Activated CD4-positive, alpha-beta memory T cell treated with anti-CD3 and anti-CD28 coated beads, Interleukin-2, amount 10 ng/mL, durations not matched to agents 7 days and 5 days (primary cell): ENCODE measurements at places on chromosomes 2 and 18.

DNA sequence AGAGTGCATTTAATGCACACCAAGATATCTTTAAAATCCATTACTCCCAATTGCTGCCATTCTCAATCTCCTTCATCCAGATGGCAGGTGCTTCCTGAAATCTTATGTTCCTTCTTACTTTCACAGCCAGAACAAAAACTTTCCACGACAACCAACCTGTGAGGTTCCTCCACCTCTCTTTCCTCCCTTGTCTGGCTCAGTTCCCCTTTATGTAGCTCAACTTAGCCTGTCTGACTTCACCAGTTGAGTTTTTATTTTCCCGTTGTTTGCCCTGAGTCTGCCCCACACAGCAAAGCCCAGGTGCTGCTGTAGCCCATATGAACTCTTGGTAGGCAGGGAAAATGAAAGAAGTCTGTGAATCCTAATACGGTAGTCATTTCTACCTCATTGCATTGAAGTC, 112.5 kb downstream of the MREG start:
- DNase-seq = no peak

DNA sequence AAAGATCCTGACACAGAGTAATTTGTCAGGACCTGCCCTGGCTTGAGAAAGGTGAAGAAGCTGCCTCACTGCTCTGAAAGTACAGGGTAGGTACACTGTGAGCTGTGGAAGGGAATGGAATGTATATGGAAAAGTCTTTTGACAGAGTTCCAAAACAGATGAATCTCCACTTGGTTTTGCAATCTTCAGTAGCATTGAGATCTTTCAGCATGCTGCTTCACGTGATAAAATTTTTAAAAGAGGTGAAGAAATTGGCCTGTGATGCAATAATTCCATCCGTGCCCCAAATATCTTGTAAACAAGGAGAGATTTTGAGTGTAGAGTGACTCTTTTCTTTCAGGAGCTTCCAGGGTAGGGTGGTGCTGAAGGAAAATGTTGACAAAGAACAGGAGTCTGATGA, 123.1 kb downstream of the OSR1 start:
- no peak for DNase-seq

GRCh38 chr2:2930841-2931240, 446.8 kb downstream of the EIPR1 start:
- DNase-seq = no peak

- no peak for DNase-seq
Measured at GRCh38 chr2:134041877-134042276, 212.0 kb upstream of the MGAT5 start.

DNA sequence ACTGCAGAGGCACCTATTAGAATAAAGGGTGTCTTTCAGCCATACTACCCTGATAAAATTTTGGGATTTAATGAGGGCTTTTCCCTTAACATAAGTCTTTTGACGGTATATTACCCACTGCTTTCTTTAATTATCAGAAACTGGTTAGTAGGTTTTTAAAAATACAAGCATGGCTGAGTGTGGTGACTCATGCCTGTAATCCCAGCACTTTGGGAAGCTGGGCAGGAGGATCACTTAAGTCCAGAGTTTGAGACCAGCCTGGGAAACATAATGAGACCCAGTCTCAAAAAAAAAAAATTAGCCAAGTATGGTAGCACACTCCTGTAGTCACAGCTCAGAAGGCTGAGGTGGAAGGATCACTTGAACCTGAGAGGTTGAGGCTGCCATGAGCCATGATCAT, 16.1 kb downstream of the CPSF3 start:
- no peak for DNase-seq

GRCh38 chr2:170147576-170147975, 30.4 kb upstream of the MYO3B start:
- no peak for DNase-seq

- no peak for DNase-seq
Measured at GRCh38 chr18:50947899-50948298, 19.9 kb upstream of the ELAC1 start.

DNA sequence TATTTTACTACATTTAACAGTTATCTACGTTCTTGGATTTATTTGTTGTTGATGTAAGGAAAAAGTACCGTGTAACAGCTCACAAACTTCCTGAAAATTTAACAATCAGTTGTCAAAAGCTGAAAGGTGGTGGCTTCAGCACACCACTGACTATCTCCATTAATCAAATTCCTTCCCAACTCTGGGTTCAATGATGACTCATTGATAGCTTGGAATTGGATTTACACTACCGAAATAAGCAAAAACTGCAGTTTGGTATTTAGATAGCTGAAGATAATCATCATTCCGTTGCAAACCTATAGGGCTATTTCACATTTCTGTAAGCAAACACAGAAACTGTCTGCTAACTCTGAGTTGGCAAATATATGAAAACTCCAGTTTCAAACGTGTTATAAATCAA, 322.3 kb upstream of the TFPI start:
- DNase-seq = no peak

GRCh38 chr2:33059471-33060156, 112.9 kb downstream of the LTBP1 start:
- DNase-seq = no peak

GRCh38 chr2:168961450-168962229, 60.5 kb downstream of the G6PC2 start:
- no peak for DNase-seq

DNA sequence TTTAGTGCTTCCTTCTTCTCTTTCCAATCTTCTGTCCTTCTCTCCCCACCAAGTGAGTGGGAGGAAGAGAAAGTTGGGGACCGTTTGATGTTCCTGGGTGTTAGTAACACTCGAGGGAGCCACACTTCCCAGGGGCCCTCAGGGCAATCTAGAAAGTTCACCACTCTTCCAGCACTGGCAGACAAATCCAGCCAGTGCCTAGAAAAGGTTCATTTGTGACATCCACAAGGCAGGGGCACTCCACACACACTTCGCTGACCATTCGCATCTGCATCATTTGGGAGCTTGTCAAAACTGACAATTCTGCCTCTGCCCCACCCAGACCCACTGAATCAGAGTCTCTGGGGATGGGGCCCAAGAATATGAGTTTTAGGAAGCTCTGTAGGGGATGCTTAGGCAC, 86.8 kb upstream of the ST3GAL5 start:
- no peak for DNase-seq

GRCh38 chr2:28096421-28096820, 205.9 kb downstream of the BABAM2 start:
- no peak for DNase-seq

GRCh38 chr2:97911206-97911921, 84.4 kb downstream of the TMEM131 start:
- no peak for DNase-seq

DNA sequence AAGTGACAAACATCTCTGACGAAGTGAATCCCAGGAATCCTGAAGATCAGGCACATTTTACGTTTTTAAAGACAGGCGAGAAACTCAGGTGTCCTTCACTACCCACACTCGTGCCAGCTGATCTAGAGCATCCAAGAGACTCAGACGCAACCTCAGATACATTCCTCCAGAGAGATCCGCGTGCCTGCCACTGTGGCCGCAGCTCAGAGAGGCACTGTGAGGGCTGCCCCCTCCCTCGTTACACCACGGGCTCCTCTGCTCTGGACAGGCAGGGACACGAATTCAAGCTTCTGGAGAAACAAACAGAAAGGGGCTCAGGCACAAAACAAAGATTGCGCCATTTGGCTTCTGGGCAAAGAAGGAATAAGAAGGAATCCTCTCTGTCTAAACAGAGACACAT, 268.0 kb downstream of the HDAC4 start:
- DNase-seq = no peak

GRCh38 chr2:42227491-42227890, 58.3 kb downstream of the EML4 start:
- no peak for DNase-seq

DNA sequence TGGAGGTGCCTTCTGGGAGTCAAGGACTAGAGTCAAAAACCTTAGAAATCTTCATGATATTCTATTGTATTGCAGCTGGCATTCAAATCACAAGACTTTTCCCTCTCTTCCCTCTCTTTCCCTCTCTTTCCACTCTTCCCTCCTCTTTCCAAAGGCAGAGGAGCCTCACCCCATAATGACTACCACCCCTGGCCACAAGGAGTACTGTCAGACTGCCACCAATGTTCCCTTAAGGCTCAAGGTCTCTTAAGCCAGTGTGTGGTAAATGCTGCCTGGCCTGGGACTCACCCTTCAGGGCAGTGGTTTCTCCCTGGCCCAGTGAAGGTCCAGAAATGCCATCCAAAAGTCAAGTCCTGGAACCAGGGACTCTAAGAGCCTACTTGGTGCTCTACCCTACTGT, 605.9 kb upstream of the PKDCC start:
- DNase-seq = no peak

- no peak for DNase-seq
Measured at GRCh38 chr2:21095178-21095577, 28.6 kb upstream of the TDRD15 start.

GRCh38 chr2:143881246-143881645, 638.7 kb downstream of the ZEB2 start:
- DNase-seq = no peak

GRCh38 chr2:6471419-6471818, 394.3 kb downstream of the CMPK2 start:
- no peak for DNase-seq

GRCh38 chr2:176924909-176925534, 287.6 kb upstream of the HNRNPA3 start:
- DNase-seq = no peak

DNA sequence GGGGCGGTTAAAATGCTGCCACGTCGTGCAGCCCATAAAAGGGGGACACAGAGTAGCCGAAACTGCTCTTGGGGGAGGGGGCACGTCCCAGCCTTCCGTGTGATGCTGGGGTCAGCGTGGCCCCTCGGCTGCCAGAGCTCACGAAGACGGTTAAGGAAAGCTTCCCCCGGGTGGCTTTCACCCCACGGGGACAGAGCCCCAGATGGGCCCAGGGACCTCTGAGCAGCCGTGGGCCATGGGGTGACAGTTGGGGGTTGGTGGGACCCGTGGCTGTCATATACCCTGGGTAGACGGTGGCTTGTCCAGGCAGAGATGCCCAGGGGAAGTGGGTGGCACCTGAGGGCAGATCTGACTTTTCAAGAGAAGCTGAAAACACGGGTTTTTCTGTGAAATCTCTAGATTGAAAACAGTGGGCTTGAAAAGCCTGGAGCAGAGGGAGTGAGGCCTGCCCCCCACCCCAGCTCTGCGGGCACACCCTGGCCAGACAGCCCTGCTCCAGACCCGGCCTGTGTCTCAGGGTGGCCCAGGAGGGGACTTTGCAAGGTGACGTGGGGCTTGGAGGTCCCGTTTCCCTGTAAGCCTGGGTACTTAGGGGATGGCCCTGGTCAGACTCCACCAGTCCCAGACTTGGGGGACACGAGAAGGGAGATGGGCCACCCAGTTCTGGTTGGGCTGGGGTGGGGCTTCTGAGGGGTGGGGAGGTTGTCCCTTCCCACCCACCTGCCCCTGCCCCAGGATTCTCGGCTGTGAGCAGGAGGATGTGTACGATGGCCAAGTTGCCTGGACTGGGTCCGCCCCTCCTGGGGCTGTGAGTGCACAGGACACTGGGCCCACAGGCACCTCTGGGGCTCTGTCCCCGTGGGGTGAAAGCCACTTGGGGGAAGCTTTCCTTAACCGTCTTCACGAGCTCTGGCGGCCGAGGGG, 652 bp downstream of the NEU4 start:
- DNase-seq = no peak

DNA sequence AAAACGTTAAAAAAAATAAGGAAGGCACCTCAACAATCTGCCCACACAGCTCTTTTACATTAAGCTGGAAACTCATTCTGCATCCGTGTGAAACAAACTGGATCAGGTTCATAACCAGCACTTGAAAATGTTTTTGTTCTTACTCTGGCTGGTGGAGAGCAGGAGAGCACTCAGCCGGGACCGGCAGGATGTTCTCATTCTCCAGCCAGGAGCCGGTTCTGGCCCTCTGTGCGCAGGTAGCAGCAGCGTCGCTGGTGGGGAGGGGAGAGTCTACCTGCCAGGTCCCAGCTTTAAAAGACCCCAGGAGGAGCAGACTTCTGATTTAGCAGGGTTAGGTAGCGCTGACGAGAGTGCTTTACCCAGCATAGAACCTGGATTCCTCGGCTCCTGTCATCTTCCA, 834.9 kb upstream of the SALL3 start:
- DNase-seq = no peak

DNA sequence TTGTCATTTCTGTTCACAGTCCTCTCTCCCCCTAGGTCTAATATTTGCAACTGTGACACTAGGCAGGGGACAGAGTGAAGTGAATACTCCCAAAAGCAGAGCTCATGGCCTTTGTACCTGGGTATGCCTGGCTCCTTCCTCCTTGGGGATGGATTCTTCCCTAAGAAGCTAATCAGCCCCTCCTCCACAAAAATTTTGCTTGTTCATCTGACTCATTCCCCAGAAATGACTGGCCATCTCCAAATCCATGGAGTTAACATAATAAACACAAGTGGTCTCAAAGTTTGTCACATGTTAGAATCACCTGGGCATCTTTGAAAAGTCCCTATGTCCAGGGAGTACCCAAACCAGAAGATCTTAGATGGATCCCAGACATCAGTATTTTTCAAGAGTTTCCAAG, 65.3 kb downstream of the SUCLG1 start:
- DNase-seq = no peak

GRCh38 chr18:32550963-32551362, 80.3 kb upstream of the GAREM1 start:
- no peak for DNase-seq

DNA sequence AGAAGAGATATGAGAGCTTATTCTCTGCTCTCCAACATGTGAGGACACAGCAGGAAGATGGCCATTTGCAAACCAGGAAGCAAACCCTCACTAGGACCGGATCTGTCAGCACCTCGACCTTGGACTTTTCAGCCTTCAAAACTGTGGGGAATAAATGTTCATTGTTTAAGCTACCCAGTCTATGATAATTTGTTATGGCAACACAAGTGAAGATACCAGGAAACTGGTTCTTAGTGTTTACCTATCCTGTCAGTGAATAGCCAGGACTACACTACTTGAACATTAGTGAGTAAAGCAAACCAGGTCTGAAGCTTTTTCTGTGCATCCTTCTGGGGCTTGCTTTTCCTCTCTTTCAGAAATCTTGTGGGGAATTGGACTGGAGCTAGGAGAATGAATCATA, 44.4 kb upstream of the BARD1 start:
- no peak for DNase-seq

DNA sequence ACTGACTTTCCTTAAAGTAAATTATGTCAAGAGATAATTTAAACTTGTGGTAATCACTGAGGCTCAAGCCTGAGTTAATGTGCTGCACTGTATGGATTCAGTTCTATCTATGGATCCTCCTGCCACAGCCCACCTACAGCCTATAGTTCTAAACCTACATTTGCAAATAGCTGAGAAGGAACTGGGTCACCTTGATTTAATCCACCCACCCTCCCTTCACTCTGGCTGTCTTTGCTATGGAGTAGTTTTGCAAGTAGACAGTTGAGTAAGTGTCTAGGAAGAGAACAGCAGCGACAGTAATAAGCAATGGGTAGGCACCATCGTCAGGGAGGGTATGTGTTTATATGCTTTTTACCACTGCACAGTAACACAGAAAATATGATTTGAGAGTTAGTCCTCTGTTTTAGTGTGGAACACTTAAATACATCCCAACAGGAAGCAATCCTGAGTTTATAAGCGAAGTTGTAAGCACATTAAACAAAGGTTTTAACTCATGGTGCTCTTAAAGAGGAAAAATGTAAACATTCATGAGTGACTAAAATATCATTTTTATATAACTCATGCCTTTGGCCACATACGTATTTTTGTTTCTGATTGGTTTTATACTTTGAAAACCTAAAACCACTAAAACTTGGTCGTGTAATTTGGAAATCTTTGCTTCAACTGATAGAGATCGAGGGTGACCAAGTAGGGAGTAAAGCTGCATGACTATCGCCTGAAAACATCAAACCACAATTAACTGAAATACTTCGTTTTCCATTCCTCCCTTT, 36.3 kb upstream of the CHRNA1 start:
- no peak for DNase-seq

GRCh38 chr2:191977754-191978153, 130.9 kb upstream of the CAVIN2 start:
- DNase-seq = no peak
